ENCODE measurements at places on chromosomes 3 and 15.

GRCh38 chr3:119350114-119350513, 55.9 kb downstream of the ARHGAP31 start:
- DNase-seq: no peak
- peaks cover 22% of the 10 kb centered on the region for H3K4me1 ChIP-seq
- H3K36me3 ChIP-seq: no peaks in the 10 kb centered on the region
- peaks cover 5% of the 10 kb centered on the region for H3K27me3 ChIP-seq

DNA sequence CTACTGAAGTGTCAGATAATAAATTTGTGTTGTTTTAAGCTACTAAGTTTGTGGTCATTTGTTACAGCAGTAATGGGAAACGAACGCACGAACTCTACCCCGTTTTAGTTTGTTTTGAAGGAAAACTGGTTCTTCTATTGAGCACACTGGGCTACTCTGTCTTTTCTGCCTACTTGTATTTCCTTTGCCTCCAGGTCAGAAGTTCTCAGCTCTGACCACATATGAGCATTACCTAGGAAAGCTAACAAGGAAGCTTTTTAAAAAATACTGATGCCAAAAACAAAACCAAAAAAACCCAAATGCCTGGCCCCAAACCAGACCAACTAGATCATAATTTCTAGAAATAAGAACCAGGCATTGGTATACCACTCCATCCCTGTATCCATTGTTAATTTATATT, 156.6 kb upstream of the TNIK start:
- no peaks in the 10 kb centered on the region for H3K4me1 ChIP-seq
- H3K27me3 ChIP-seq: peaks cover 44% of the 10 kb centered on the region
- H3K4me3 ChIP-seq: no peak overlapping the region

DNA sequence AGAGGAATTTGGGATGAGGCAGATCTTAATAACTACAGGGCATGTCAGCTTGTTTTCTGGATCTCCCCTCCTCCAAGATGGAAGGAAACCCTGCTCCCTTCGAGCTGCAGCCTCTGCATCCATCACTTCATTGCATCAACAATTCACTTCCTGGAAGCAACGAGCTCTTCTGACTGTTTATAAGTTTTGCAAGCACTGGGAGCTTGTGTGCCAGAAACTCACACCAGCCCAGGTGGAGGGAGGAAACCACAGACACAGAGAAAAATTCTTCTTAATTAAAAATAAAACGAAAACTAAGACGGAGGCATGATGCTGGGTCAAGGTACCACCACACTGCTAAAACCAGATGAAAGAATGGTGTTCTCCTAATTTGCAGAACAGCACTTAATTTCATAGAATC, 10.6 kb downstream of the LRIG1 start:
- H3K36me3 ChIP-seq: peaks cover 25% of the 10 kb centered on the region
- peak; percentile 83 for DNase-seq
- H3K27me3 ChIP-seq: no peaks in the 10 kb centered on the region
- peak overlapping the region; percentile 88 for H3K27ac ChIP-seq
- peak overlapping the region; percentile 77 for H3K4me3 ChIP-seq

- no peak overlapping the region for H3K4me3 ChIP-seq
- no peaks in the 10 kb centered on the region for H3K27me3 ChIP-seq
- no peaks in the 10 kb centered on the region for H3K36me3 ChIP-seq
- H3K4me1 ChIP-seq: no peaks in the 10 kb centered on the region
- no peak overlapping the region for H3K27ac ChIP-seq
Measured at GRCh38 chr3:69569520-69569919, 169.7 kb upstream of the MITF start.

- H3K36me3 ChIP-seq: peaks cover 10% of the 10 kb centered on the region
- H3K27ac ChIP-seq: peak overlapping the region; percentile 93
- peaks cover 73% of the 10 kb centered on the region for H3K4me1 ChIP-seq
- peak; percentile 89 for DNase-seq
- peak overlapping the region; percentile 61 for H3K4me3 ChIP-seq
- no peaks in the 10 kb centered on the region for H3K27me3 ChIP-seq
Measured at GRCh38 chr3:18649666-18650363, 224.7 kb upstream of the SATB1 start.

- DNase-seq: no peak
- H3K27ac ChIP-seq: peak overlapping the region; percentile 91
- H3K27me3 ChIP-seq: no peaks in the 10 kb centered on the region
- H3K4me1 ChIP-seq: peaks cover 21% of the 10 kb centered on the region
- peak overlapping the region; percentile 95 for H3K4me3 ChIP-seq
Measured at GRCh38 chr3:49358884-49359225, 702 bp upstream of the GPX1 start.

GRCh38 chr15:68075764-68076385, 21.8 kb downstream of the PIAS1 start:
- H3K4me1 ChIP-seq: peaks cover 17% of the 10 kb centered on the region
- H3K27ac ChIP-seq: no peak overlapping the region
- no peaks in the 10 kb centered on the region for H3K27me3 ChIP-seq
- H3K36me3 ChIP-seq: peaks cover 5% of the 10 kb centered on the region

DNA sequence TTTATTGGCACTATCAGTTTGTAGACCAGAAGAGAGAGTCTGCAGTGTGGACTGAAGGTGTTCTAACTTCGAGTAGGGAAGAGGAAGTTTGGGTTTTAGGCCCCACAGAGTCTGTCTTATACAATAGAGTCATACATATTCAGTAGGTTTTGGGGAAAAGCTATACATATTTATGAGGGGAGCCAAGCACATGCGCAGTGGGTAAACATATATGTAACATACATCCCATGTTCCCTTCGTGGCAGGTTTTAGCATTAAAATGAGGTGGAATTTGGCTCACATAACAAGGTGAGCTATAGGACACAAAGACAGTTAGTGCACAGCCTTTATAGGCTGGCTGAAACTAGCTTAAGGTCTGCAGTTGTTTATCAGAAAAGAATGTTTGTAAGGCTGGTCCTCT, 4.9 kb downstream of the GALK2 start:
- H3K27me3 ChIP-seq: no peaks in the 10 kb centered on the region
- H3K4me3 ChIP-seq: no peak overlapping the region
- DNase-seq: no peak
- no peak overlapping the region for H3K27ac ChIP-seq
- peaks cover 29% of the 10 kb centered on the region for H3K4me1 ChIP-seq
- H3K36me3 ChIP-seq: peaks cover 10% of the 10 kb centered on the region

GRCh38 chr3:111284503-111285183, 213.0 kb downstream of the NECTIN3 start:
- no peak overlapping the region for H3K4me3 ChIP-seq
- H3K27ac ChIP-seq: no peak overlapping the region
- H3K27me3 ChIP-seq: peaks cover 2% of the 10 kb centered on the region
- DNase-seq: no peak
